ENCODE measurements at places on chromosomes 2 and 18. TPM values are rescaled to one million over a fixed set of nuclear protein-coding genes. Genes with fewer than 3 reads are reported as not detected.

DNA sequence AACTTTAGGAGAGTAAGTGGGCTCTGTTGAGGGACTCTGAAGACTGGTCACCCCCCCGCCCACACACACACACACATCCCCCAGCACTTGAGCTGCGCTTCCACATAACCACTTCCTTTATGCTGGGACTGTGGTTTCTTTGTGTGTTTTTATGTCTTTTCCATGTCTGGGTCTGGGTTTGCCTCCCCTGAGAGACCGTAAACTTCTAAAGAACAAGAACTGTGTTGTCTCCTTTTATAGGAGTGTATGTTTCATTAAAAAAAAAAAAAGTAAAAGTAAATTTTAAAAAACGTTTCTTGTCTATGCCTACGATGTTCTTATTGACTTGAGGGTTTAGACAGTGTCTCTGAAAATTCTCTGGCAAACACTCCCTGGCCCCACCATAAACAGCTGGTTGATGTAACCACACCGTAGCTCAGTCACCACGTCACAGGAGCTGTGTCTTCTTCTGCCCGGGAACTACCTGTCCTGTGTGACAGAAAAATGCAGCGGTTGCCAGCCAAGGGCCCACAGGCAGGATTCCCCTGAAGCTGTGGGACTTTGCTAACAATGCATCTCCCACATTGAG, 68.0 kb downstream of the KLHL29 start:
- DNase-seq, result peak; percentile 29

- peak; percentile 44 for DNase-seq
These were observed 156.3 kb downstream of the SUCLG1 start for GRCh38 chr2:84302513-84303412.

GRCh38 chr2:74759986-74760385, 73.9 kb upstream of the HK2 start:
- no peak for DNase-seq

DNA sequence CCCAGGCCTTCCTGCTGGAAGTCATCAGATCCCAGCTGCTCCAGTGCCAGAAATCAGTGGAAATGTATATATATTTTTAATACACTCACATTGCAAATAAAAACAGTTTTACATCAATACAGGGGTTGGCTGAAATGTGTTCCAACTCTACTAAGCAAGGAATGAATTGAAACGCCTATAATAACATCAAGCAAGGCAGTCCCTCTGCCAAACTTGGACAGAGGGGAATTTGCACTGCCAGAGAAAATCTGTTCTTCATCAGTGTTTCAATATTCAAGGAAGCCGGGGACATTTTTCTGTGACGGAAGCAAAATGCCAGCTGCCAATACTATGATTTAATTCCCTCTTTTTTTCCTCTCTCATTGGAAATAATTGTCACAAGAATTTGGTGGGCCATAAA, 335.3 kb downstream of the TNS1 start:
- DNase-seq, result no peak

- no peak for DNase-seq
These were observed 486.8 kb downstream of the PARD3B start for GRCh38 chr2:205032093-205032551.

GRCh38 chr2:205769879-205770278, 87.6 kb downstream of the NRP2 start:
- DNase-seq, result peak; percentile 18

- DNase-seq, result peak; percentile 60
These were observed 588 bp downstream of the CHAC2 start for GRCh38 chr2:53768242-53768542.

DNA sequence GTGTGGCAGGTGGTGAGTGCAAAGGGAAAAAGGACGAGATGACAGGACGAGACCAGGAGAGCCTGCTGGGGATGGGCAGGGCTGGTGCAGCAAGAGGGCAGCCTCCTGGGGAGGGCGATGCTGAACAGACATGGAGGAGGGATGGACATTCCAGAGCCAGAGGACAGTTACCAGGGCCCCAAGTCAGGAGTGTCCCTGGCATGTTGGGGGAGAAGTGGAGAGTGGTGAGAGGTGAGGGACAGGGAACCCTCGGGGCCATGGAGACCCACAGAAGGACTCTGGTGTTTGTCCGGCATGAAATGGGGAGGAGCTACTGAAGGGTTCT, 19.0 kb downstream of the MTERF4 start:
- DNase-seq, result no peak

GRCh38 chr2:20381457-20381856, 30.8 kb upstream of the PUM2 start:
- no peak for DNase-seq

- no peak for DNase-seq
These were observed 5.0 kb downstream of the TACR1 start for GRCh38 chr2:75194184-75194868.

- DNase-seq, result no peak
These were observed 988.2 kb downstream of the SUCLG1 start for GRCh38 chr2:83470928-83471327.

DNA sequence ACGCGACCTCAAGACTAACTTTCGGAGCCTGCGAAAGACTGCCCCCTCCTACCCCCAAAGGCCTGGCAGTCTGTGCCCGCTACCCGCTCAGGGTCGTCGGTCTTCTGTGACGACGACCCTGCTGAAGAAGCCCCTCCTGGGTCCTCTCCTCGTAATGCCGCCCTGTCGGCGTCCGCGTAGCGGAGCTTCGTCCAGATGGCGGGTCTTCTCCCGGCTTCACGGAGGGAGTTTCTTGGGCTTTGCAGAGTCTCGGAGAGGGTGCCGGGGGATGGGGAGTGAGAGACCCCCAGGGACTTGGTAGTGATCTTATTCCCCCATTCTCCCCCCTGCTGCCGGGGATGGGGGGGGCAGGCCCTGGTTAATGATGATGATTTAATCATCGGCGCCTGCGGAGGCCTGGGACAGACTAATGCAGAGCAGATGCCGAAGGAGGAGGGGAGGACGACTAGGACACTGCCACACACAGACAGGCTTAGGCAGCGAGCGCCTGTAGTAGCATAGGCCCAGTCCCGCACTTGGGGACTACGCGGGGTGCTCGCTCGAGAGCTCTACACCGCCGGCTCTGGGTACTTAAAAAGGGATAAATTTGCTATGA, 528 bp upstream of the PCGF1 start:
- DNase-seq, result peak; percentile 18

- DNase-seq, result no peak
These were observed 28.6 kb upstream of the SETBP1 start for GRCh38 chr18:44651918-44652572.

- no peak for DNase-seq
These were observed 275.3 kb downstream of the GALR1 start for GRCh38 chr18:77524909-77525308.

GRCh38 chr2:134669731-134670669, 48.8 kb downstream of the TMEM163 start:
- peak; percentile 21 for DNase-seq

The VWC2L gene
- total RNA-seq, result not detected

The SRD5A2 gene
- total RNA-seq, result not detected

The SERPINB13 gene
- total RNA-seq, result not detected

The FAM228B gene
- total RNA-seq, result 1.8 TPM
